ENCODE measurements at places on chromosomes 7 and 10.

DNA sequence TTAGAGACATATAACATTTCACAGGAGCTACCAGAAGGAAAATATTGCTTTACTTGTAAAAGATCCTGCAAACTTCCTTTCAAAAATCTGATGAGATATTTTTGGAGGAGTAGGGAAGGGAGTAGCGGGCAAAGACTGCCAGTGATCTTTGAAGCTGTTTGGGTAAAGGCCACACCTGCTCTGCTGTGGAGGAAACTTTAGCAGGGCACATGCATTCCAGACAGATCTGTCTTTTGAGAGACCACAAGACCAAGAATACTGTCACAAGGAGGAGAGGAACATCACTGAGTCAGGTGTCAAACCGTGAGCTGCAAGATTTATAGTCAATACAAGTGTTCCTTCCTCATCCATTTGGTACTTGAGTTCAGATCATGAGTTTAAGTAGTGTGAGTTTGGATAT, 654.4 kb downstream of the DNAJB9 start:
- no peak for DNase-seq

- DNase-seq = no peak
Measured at GRCh38 chr10:43090188-43090587, 13.3 kb downstream of the RET start.

DNA sequence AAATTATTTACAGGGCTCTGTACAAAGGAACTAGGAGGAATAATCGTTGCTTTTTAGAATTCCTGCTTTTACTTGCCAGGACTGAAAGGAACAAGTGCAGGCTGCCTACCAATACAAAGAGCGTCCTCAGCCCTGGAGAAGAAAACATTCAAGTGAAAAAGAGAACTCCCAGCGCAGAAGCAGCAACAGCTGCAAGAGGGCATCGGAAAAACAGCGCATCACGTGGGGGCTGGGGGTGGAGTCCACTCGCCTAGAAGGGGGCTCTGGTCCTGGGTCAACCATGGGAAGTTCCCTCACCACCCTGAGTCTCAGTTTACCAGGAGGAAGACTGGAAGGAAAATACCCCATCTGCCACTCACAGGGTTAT, 385 bp upstream of the C10orf90 start:
- no peak for DNase-seq

DNA sequence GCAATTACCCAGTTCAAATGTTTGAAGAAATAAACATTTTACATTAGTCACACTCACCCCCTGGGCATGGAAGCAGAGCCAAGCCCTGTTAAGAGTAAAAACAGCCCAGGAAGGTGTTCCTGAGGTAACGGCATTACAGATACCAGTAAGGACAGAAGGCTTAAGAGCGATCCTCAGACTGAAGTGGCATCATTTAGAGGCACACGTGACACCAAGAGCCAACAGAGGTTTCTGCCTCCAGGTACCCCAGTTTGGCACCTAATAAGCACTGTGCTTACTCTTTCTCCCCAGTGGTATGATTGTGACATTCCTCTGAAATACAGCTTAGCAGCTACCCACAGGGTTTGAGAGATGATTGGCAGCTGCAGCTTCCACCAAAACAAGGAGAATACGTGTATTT, 17.2 kb downstream of the MMS19 start:
- no peak for DNase-seq

DNA sequence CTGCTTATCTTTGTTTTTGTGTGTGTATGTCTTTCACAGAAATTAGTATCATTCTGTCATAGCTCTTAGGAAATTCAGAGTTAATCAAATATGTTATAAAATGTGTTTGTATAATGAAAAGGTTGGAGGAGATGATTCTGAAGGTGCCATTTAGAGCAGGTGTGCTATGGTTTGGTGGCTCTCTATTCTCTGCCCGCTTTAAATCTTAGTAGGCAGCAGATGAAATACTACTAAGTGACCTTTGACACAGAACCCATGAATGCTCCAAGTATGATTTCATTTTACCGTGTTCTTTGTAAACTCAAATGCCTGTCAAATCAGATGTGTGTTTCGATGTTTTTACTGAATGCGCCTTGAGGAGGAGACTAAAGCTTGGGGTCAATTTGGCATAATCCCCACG, 24.5 kb downstream of the ZEB1 start:
- no peak for DNase-seq

DNA sequence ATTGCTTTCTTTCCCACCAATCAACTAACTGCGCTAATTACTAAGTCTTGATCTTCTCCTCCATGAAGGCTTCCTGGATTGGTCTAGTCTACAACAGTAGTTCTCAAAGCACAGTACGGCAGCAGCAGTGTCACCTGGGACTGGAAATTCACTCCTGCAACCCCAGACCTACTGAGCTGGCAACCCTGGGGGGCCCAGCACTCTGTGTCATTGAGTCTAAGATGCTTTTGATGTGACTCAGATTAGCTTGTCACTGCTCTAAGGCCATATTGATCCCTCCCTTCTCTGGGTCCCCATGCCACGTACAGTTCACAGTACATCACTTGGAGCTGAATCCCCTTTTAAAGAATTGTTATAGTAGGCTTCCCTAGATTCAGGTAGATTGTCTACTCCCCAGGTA, 65.7 kb upstream of the KMT2C start:
- no peak for DNase-seq

Data from CD4-positive, alpha-beta T cell treated with Interleukin-12 subunit alpha and Interleukin-12 subunit beta, for 1 hour (primary cell).